ENCODE measurements at places on chromosomes 6 and 20.

- no peak for DNase-seq
Measured at GRCh38 chr6:100171533-100172321, 177.7 kb upstream of the MCHR2 start.

DNA sequence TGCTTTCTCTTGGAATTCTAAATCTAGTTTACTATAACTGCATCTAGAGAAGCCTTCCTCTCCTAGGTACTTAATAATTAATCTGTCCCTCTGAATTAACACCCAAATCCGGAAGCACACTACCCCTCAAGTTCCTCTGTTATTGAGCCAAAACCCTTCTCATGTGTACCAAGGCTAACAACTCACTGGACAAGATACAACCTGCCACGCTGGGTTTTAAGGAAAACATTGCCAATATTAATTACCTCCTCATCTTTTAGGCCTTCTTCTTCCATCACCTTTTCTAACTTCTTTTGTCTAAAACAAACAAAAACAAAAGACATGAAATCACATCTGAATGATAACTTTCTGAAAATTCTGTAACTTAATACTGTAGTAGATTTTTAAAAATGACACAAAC is 21.9 kb downstream of the STK38 start:
- no peak for DNase-seq

DNA sequence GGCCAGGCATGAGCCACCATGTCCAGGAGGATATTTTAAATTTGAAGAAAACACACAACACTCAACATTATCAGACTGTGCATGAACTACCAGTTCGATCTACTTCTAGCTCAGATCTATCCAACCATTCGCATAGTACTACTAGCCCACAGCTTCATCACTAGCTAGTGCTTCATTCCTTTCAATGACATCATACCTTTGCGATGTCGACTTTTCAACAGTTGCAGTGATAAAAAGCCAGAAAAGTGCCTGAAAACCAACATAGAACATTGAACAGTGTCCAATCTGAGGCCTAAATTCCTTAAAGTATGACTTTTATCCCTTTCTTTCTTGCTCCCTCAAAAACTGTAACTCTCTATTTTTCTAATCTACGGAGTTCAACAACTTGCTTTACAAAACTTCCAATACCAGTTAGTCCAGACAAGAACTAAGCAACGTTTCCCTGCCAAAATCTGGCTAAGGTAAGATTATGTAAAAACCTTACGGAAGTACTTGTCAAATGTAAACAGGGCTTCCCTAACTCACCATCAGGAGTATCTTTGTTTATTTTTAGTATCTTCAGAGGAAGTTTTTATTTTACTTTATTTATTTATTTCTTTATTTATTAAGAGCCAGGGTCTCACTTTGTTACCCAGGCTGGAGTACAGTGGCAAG is 434.0 kb upstream of the JARID2 start:
- DNase-seq: no peak

- no peak for DNase-seq
Measured at GRCh38 chr6:22296067-22296466, 769 bp downstream of the PRL start.

DNA sequence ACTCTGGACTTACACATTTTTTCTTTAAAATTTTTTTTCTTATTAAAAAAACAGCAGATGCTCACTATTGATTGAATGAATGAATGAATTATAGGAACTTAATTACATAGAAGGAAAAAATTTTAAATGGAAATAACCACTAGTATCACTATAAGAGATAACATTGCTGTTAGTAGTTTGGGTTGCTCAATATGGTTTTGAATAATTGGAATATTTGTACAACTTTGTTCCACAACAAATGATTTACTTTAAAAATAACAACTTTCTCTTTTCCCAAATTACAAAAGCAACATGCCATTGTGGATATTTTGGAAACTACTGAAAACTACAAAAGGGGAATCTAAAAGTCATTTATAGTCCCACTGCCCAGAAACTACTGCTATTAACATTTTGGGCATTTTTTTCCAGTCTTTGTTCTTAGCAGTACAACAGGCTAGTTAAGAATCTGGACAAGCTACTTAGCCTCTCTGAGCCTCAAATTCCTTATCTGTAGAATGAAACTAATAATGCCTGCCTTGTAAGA is 61.0 kb upstream of the REV3L start:
- no peak for DNase-seq

- no peak for DNase-seq
Measured at GRCh38 chr6:160254467-160255312, 3.9 kb downstream of the SLC22A2 start.

DNA sequence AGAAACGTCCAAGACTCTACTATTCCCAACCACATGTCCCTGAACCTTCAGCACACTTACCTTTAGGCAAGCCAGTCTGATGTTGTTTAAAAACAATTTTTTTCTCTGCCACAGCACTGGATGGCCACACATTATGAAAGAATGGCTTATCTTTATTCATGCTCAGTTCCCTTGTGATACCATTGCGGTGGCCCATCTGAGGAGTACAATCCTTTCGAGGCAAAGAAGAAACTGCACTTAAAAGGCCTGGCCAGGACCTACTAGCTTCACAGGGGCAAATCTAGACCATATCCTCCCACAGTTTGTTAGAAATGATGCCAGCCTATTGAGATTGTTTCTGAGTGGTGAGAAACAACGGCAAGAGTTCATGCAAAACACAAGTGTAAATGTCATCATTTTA is 88.4 kb upstream of the PLEKHG1 start:
- DNase-seq: no peak

- DNase-seq: no peak
Measured at GRCh38 chr6:7440476-7440875, 50.9 kb downstream of the RIOK1 start.

DNA sequence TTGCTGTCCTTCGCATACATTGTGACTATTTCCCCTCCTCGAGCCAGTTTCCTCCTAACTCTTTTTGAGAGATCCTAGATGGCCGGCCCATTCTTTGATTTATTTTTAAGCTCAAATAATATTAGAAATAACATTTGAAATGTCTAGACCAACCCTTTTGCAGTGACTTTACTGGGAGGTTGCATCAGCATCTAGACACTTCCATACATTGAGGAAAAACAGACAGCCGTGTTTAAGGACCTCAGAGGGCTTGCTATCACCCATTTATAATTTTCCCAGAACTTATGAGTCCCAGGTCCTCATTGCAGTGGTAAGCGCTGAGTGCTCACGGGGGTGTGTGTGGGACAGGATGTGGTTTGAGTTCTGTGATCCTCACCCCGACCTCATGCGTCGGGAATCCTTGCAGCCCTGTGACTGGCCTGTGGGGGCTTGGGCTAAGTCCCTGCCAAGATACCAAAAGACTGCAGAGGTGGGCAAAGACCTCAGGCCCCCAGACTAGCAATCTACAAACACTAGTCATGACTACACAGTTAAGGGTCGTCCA is at the start of gene GPX5:
Gene GPX5, plus strand, starts transcription at position 386 of the 544 bp plus-strand sequence. Its CDS starts 133 bp downstream, at position 519.
- DNase-seq: no peak

DNA sequence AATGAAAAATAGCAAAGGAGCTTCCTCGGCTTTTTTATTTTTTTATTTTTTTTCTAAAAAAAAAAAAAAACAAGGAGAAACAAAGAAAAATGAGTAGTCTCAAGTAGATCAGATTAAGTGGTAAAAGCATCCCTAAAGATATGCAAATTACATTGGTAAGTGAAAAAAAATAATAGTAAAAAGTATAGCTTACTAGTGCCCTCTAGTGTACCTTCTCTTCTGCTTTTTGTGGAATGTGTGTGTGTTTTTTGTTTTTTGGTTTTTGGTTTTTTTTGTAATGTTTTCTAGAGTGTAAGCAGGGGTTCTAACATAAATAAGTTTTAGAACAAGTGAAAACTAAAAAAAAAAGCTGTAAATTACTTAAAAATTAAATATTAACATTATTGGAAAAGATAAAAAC is 1062.0 kb downstream of the HACE1 start:
- DNase-seq: no peak

GRCh38 chr6:111199935-111200334 is 112.6 kb downstream of the SLC16A10 start:
- DNase-seq: no peak

GRCh38 chr6:142732790-142733189 is 212.2 kb downstream of the HIVEP2 start:
- DNase-seq: no peak

DNA sequence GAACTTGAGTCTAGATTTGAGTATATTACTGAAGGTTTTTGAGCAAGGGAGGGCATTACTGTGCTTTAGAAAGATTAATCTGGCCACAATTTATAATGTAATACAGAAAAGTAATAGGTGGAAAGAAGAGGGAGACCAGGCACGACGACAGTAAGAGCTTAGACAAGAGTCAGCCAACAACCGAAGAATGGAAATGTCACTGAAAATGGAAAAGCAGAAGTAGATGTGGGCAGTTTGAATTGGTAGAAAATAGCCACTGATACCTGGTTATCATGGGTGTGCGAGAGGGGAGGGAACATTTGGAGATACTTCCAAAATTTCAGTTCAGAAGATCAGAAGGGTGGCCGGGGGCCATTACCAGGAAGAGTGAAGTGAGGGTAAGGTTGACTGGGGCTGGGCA is 339.1 kb downstream of the UTRN start:
- DNase-seq: no peak

DNA sequence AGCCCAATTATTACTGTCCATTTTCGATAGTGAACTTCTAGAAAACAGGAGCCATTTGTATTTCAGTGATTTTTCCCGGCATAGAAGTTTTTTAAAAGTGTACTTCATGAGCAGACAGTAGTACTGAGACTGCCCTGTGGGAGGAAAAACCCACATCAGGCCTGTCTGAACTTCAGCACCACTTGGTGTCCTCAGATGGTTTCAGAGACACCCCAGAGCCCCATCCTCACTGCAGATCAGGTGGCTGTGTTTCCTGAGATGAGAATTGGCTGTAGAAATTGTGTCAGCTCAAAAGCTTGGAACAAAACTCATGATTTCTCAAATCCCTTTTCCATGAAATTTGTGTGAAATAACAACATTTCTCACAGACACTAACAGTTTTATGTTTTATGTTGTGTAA is 110.0 kb upstream of the RIN2 start:
- no peak for DNase-seq

DNA sequence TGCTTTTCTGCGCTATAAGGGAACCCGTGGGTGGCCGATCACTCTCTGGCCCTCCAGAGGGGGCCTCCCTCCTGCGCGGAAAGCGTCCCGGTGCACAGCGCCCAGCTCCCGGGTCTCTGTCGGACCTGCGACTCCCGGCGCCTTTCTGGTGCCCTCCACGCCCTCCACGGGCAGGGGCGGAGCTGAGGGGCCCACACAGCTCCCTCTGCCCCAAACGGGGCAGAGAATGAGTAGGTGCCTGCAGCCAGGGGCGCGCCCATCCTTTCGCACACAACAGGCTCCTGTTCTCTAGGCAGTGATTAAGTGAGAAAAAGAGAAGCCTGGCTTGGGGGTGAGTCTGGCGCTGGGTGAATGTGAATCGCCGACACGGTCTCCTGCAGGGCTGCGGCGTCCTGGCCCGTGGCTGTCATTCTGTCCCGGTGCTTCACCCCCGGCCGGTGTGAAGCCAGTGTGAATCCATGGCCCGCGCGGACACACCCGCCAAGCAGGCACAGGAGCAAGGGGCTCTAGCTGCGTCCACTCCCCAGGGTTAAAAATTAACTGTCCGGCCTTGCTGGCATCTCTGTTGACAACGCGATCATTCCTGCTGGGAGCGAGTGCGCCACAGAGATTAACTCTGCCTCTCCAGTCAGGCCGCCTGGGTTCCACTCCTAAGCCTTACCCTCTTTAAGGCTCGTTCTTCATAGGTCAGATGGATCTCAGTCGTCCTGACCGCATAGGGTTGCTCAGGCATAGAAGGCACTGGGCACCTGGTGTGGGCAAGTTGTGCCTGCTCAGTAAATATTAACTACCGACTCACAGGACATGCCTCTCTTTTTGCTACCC is 88.8 kb downstream of the PCSK2 start:
- no peak for DNase-seq

- DNase-seq: no peak
Measured at GRCh38 chr6:148771896-148772554, 25.2 kb downstream of the UST start.

DNA sequence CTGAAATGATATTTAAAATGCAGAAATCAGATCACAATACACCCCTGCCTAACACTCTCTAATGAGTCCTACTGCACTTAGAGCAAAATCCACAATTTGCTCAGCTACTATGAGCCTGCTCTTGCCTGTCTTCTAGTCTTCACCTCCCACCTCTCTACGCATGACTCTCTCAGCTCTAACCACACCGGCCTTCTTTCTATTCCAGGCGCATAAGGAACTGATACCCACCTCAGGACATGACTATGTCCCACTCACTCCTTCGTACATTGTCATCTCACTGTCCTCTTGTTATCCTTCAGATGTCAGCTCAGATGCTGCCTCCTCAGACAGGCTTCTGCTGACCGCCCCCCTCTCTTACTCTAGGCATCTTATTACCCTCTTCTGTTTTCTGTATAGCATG is 201.0 kb upstream of the FLRT3 start:
- no peak for DNase-seq

GRCh38 chr20:53738039-53738944 is 144.7 kb upstream of the ZNF217 start:
- DNase-seq: no peak

DNA sequence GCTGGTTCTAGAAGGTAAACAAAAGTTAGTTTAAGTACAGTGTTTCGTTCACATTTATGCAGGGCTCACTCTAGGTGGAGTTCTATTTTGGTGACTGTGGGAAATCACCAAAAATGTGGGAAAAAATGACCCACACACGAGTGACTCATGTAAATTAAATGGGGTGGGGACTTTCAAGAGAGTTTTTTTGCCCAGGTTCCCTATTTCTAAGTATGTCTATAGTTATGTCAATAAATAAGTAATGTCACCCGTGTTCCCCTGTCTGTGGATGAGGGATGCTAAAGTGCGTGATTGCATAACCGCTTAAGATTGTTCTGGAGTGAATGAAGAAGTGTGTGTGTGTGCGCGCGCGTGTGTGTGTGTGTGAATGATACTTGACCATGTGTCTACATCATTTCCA is 69.1 kb downstream of the MYB start:
- no peak for DNase-seq

DNA sequence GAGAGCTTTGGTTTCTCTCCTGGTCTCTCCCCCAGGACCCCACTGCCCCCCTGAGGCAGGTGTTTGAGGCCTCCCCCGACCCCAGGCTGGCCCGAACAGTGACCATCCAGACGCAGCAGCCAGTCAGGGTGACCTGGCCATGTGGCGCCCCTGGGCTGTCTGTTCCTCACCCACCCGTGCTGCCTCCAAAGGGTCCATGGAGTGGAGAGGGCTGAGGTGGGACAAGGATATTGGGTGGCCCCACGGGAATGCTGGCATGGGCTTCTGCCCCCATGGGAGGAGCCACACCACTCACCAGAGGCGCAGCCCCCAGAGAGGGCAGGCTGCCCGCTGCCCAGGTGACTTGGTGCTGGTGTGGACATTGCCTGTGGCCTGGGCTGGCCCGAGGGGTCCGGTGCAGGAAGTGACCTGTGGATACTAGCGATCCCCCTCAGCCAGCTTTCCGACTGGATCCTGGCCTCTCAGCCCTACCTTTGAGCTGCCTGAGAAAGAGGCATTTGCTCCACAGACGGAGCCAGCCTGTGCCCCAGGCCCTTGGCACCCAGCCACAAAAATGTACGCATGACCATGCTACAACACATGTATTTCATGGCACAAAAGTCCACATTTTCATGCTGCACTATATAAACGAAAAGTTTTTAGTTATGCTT is 50.8 kb downstream of the BCAS4 start:
- no peak for DNase-seq

GRCh38 chr6:125658136-125658535 is 91.3 kb upstream of the HEY2 start:
- no peak for DNase-seq

GRCh38 chr6:1940381-1940780 is 305.0 kb downstream of the GMDS start:
- no peak for DNase-seq
